Retinal pigment epithelial cell (primary cell): ENCODE measurements at places on chromosomes 5 and 9.

- no peak for DNase-seq
Measured at GRCh38 chr5:63774939-63775338, 187.3 kb downstream of the HTR1A start.

- no peak for DNase-seq
Measured at GRCh38 chr9:130920762-130921299, 18.2 kb downstream of the FIBCD1 start.

GRCh38 chr9:136363949-136364748, 605 bp upstream of the DNLZ start:
- no peak for DNase-seq

DNA sequence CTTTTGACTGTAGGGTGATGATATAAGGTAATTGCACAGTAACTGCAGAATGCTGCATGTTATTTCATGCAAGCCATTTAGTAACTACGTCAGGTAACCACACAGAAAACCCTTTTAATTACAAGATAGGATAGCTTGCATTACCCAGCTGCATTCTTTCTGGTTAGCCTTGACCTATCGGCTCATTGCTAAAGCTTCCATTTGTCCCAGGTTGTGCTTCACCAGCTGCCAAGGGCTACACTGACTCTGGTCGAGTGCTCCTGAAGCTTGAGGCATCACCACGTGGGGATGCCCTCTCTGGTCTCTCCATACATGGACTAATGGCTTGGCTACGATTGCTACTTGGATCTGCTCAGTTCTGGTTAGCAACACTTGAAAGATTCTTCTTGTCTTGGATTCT, 81.1 kb upstream of the SLC12A2 start:
- DNase-seq: no peak

DNA sequence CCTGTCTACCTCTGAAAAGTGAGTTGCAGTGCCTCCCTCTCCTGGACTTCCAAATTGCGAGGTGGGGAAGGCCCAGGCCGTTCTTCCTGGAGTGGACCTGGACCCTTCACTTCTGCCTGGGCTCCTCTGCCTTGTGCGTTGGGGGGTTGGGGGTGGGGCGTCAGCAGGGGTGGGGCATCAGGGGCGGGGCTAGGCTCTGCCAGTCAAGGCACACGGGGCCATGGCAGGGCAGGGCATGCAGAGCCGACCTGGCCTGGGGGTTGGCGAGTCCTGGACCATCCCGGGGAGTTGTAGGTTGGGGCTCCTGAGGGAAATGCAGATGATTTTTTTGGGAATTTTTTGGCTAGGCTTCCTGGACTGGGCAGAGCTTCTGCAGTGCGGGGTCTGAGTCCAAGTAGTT, 87.1 kb downstream of the EHMT1 start:
- DNase-seq: no peak

- no peak for DNase-seq
Measured at GRCh38 chr5:40578501-40579451, 100.9 kb upstream of the PTGER4 start.

GRCh38 chr9:38292480-38292879, 100.0 kb upstream of the ALDH1B1 start:
- no peak for DNase-seq

DNA sequence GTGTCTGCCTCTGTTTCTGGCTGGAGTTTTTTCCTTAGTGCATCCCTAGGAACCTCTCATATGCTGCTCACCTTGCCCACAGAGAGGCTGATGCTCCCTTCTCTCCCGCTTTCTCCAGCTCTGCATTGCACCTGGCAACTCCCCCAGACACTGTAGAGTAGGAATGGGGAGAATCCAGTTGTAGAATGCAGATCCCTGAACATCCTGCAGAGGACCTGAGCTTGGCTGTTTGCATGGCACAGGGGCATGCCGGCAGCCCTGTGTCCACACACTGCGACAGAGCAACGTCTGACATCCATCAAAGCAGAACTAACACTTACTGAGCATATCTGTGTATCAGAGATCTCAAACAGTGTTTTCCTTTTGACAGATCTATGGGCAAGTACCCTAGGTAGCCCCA, 19.9 kb downstream of the IDNK start:
- no peak for DNase-seq

DNA sequence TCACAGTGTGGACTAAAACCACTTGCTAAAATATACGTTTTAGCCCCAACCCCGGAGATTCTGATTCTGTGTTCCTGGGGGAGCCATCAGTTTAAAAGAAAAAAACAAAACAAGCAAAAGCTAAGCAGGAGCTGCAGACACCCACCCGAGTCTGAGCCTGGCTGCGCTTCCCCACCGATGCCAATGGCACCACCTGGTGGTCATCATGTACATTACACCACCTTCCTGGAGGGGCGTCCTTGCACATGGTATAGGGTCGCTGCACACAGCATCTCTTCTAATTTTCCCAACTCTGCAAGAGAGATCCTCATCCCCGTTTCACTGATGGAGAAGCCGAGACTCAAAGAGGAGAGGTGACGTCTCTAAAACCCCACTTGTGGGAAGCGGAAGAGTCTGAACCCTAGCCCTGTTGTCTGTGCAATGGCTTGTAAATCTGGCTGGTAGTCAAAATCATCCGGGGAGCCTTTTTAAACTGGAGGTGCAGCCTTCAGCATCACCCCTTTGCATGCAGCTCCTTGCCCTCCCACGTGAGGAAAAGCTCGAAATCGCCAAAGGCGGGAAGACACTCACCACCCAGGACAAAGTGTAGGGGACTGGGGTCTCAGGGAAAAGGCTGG, 23.1 kb upstream of the CNOT6 start:
- no peak for DNase-seq

GRCh38 chr5:93406971-93407401, 174.0 kb downstream of the NR2F1-AS1 start:
- DNase-seq: no peak

GRCh38 chr9:106758911-106759310, 104.1 kb upstream of the ZNF462 start:
- no peak for DNase-seq

GRCh38 chr5:17056141-17056631, 120.1 kb upstream of the MYO10 start:
- DNase-seq: no peak

- DNase-seq: no peak
Measured at GRCh38 chr9:133737071-133737773, 930 bp downstream of the SARDH start.

- no peak for DNase-seq
Measured at GRCh38 chr5:178273665-178274541, 41.3 kb upstream of the PHYKPL start.

DNA sequence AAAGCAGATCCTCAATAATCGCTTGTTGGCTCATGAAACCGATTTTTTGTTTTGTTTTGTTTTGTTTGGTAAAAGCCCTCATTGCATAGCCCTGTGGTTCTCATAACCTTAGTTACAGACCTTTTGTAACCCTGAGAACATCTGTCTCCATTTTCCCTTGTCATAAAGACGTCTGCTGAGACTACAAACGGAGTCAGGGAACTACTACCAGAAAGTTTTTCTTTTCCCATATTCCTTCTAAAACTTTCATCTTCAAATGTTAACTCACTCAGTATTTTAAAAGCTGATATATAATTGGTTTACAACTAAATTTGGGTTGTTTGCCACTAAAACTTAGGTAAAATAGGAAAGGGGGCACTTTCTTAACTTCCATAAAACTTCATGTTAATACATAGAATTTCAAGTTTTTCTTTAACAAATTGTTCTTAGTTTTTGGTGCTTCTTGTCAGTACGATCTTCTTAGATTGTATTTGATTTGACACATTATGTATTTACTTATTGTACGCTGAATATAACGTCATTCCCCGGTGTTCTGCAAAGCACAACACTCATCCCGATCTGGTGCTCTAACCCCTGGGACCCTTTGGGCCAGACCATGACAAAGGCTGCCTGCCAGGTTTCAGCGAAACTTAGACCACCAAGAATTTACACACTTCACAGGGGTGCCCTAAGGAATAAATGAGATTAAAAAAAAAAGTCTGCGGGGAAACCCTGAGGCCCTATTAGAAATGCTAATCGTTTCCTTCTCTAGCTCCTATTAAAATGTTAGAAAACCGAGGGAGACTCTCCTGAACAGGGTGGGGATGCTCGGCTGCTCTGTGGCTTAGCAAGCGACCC, 1.1 kb upstream of the ANP32B start:
- no peak for DNase-seq

DNA sequence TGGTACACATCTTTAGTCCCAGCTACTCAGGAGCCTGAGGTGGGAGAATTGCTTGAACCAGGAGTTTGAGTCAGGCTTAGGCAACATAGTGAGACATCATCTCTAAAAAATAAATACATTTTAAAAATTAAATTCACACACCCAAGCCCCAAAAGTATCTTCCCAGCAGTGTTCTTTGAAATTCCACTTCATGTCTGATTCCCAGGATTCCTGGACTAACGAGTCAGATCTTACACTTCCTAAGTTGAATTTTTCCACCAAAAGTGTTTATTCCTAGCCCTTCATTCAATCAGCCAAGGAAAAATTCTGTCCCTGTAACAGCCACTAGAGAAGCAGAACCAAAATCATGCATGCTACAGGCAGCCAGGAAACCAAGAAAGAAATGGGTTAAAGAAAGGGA, 970.9 kb downstream of the EFNA5 start:
- no peak for DNase-seq

- DNase-seq: no peak
Measured at GRCh38 chr5:14218897-14219573, 75.9 kb downstream of the TRIO start.

- DNase-seq: no peak
Measured at GRCh38 chr9:125652759-125653158, 54.2 kb downstream of the MAPKAP1 start.

GRCh38 chr5:122515709-122516431, 203.8 kb downstream of the SNCAIP start:
- peak; percentile 48 for DNase-seq

DNA sequence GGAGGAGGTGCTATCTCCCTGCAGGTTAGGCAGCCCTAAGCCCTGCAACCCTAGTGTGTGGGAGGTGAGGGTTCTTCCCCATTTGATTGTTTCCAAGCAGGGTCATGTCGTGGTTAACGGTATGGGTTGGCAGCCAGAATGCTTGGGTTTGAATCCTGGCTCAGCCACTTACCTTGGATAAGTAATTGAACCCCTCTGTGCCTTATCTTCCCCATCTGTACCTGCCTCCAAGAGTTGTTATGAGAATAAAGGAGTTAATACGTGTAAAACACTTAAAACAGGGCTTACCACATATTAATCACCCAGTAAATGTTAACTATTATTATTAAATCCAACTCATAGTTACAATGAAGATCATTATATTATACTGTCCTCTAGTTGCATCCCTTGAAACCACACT, 52.2 kb upstream of the SPATA31E1 start:
- DNase-seq: no peak

GRCh38 chr9:126146254-126147145, 180.1 kb upstream of the MVB12B start:
- no peak for DNase-seq

- DNase-seq: no peak
Measured at GRCh38 chr5:16888694-16889124, 47.4 kb downstream of the MYO10 start.

- no peak for DNase-seq
Measured at GRCh38 chr5:132751444-132751843, 4.2 kb downstream of the CCNI2 start.

DNA sequence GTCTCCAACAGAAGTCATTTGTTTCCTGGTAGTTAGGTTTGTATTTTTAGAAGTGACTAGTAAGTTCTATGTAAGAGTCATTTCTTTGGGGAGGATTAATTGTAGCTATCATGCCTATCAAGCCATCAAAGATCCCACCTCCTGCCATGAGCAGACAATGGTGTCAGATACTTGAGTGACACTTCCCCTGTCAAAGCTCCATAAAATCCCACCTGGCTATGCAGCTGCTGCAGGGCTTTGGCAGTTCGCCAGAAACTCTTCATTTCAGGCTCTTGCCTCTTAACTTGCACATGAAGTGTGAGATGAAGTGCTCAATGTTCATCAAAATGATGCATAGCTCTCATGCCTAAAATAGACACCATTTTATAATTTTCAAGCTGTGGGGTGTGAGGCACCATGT, 312.1 kb downstream of the CDH12 start:
- no peak for DNase-seq

- peak; percentile 96 for DNase-seq
Measured at GRCh38 chr9:70865471-70865870, 255.9 kb downstream of the TRPM3 start.

DNA sequence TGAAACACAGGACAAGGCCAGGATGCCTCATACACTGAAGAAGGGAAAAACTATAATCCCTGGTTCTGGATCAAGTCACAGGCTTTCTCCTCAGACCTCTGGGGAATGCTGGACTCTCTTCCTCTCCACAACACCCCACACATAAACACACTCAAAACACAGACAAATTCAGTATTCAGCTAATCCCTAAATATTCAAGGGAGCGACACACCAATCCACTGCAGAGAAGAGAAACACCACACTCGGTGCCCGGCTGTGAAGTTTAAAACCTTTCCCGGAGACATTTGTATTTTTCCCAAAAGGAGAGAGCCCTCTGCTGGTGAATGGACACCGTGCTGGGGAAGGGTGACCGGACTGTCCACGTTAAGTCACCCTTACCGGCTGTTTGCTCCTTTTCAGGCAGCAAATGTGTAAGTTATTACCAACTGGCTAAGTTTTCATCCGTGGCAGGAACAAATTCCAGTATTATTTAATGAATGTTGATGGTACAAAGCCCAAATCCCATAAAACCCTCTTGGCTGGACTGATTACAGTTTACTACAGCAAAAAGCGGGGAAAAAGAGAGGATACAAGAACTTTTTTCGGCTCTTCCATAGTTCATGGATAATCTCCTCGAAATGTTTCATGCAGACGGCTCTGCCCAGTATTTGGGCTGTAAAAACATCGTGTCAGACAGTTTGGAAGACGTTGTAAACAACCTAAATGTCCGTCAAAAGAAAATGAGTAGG, 130.9 kb upstream of the SLC30A5 start:
- peak; percentile 11 for DNase-seq

GRCh38 chr5:12335938-12336337, 431.7 kb upstream of the CTNND2 start:
- DNase-seq: no peak

DNA sequence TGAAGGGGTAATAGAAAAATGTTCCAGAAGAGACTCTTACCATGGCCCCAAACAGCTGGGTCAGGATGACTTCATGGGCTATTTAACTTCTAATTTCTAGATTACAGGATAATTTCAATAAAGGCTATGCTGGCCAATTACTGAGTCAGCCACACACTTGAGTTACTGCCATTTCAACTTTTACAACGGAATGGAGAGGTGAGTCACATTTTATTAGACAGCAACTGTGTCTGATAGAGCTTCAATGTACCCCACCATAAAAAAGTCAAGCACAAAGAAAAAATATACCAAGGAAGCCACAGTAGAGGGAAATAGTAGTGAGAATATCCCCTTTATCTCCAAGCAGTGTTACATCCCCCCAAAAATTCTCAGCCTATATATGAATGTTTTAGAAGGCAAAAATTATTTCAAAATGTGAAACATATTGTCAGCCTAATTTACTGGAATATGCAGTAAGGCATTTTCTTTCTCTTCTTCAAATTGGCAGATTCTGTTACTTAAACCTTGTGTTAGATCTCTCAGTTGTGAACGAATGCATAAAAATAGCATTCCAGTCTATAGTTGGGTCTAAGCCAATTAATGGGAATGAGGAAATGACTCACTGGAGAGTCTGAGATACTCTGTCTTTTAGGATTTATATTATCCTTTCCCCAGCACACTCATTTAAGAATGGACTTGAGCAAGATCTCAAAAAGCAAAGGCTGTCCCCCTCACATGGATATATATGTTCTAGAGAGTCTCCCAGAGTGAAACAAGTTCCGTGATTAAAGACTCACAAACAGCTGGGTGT, 47.1 kb upstream of the RAI14 start:
- peak; percentile 79 for DNase-seq

GRCh38 chr9:127185181-127185580, 62.7 kb upstream of the ANGPTL2 start:
- no peak for DNase-seq

GRCh38 chr9:87148331-87149104, 201.2 kb upstream of the GAS1 start:
- peak; percentile 15 for DNase-seq
